Fibroblast of skin of abdomen (primary cell): ENCODE measurements at places on chromosomes 1 and 21.

- DNase-seq, result peak; percentile 41
Measured at GRCh38 chr1:202167708-202168415, 7.5 kb upstream of the PTPN7 start.

- DNase-seq, result no peak
Measured at GRCh38 chr1:33119532-33120217, 38.7 kb downstream of the AZIN2 start.

- no peak for DNase-seq
Measured at GRCh38 chr21:35106246-35106835, 57.2 kb upstream of the RUNX1 start.

DNA sequence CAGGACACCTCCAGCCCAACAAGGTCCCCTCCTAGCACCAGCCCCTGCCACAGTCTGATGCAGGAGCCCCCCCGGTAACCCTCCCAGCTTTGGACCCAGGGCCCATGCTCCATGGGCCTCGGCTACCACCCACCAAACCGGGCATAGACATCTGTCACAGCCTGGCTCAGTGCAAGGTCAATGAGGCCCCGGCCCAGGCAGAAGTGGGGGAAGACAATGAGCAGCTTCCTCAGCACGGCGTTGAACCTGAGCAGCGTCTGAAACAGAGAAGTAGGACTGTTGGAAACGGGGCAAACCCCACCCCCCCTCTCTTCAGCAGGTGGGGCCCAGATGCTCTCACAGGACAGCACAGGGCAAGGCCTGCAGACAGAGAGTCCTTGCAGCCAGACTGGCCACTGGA is 101.9 kb upstream of the GCLM start:
- DNase-seq, result no peak

- DNase-seq, result peak; percentile 13
Measured at GRCh38 chr1:102853136-102853535, 255.2 kb downstream of the COL11A1 start.

DNA sequence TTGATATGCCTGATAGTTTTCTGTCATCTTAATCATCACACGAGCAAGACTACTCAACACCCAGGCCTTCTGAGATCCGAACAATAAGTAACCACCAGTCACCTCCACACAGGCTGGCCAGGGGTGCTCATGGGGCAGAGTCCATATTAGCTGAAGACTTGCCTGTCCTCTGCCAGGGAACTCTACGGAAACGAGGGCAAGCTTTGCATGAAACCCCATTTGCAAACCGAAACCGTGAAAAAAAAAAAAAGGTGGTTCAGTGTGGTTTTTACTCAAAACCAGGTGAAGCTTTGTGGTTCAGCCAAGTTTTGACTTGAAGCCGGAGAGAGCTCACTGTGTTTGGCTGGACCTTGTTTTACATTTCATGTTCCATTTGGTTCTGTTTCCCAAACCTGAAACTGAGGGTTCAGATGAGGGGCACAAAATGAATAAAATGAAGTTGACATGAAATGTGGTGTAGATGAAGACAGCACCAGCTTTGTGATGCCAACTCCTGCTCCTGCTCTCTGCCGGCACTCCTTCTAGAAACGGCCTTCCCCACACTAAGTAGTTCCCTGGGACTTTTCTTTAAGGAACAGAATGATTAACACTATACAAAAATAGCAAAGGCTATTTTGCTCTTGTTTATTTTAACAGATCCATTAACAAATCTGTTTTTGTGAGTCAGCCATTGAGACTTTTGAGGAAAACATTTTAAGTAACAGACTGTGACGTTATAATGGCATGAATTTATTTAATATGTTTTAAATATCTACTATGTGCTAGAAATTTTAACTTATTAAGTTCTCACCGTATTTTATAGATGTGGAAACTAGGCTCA is 74.7 kb downstream of the RUNX1 start:
- DNase-seq, result no peak

GRCh38 chr1:221840511-221841243 is 98.8 kb upstream of the DUSP10 start:
- no peak for DNase-seq

GRCh38 chr1:36351227-36351977 is 28.0 kb upstream of the EVA1B start:
- peak; percentile 89 for DNase-seq

DNA sequence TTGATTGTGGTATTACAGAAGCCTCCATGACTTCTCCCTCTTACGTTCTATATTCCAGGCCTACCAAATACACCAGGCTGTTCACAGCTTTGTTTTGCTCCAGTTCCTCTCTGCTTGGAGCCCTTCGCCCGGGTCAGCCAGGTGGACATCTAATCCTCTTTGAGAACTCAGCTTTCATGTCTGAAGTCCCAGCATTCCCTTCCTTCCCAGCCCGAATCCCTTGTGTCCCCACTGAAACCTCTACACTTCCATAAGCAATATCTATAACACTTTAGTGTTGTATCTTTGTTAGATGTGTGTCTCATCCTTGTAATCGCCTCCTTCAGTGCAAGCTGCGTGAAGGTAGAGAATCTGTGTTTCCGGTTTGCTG is 1.9 kb downstream of the RNF11 start:
- no peak for DNase-seq

DNA sequence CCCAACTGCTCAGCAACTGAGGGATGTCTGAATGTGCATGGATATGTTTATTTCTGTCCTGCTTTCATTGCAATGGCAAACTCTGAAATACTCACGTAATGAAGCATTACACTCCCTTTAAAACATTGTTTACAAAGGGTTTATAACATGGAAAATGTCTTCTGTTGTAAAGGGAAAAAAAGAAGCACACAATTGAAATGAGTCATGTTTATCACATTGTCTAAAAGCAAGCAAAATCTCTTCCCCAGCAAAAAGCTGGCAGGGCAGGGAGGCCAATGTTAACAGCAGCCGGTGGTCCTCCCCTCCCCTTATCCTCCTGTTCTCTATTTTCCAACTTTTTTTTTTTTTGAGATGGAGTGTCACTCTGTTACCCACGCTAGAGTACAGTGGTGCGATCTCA is 3.9 kb upstream of the EFNA1 start:
- no peak for DNase-seq

DNA sequence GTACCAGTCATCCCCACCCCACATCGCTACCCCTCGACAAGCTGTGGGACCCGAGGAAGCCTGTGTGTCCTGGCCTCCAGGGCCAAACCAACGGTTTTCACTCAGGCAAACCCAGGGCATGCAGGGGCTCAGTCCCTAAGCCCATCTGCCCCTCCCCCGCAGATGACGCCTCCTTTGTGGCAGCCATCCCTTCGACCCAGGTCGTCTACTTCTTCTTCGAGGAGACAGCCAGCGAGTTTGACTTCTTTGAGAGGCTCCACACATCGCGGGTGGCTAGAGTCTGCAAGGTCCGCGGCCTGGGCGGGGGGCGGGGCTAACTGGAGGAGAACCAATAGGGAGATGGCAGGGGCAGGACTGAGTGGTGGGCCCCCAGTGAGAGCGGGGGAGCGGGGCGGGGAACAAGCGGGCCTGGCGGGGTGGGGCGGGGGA is 7.4 kb downstream of the SEMA4A start:
- peak; percentile 82 for DNase-seq

DNA sequence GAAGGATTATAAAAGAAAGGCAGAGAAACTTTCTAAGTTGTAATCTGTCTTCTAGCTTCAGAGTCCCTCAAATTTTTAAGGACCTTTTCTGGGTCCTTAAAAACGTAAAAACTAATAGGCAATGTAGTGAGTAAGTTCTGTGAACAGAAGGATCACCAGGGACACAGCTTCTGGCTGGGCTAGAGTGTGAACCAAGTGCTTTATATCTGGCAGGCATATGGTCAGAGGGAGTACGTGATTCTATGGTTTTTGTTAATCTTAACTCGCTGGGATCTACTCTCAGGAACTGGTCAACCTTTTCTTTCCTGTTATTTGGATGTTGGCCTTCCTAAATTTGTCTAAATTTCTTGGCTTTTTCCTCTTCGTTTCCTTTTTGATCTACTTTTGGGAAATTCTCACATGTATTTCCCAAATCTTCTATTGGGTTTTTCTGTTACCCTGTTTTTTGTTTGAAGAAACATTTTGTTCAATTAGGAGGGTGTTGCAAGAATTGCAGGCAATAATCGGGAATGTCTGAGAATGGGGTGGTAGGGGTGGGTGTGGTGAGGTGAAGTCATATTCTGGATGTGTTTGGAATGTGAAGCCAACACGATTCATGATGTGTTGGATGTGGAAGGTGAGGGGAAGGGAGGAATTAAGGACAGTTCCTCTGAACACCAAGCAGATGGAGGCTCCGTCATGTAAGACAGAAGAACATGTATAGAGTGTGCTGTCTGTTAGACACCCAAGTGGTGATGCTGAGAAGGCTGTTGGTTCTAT is 193.2 kb downstream of the FMN2 start:
- peak; percentile 35 for DNase-seq

DNA sequence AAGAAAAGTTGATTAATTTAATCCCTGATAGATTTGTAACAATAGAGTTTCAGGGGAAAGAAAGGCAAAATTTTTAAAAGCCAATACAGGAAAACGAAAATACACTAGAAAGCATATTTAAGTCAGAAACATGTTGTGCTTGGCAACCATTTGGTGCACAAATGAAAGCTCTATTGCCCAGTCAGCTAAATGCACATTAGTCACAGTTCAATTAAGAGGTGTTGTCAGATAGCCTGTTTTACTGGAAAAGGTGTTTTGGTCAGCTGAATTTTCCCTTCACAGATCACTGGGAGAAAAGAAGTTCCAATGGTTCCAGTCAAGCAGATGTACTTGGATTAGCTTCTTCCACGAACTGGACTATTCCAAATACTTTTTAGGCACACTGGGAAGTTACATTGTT is 25.4 kb downstream of the RGS4 start:
- no peak for DNase-seq

GRCh38 chr1:174005032-174005431 is 17.1 kb downstream of the RC3H1 start:
- peak; percentile 28 for DNase-seq

GRCh38 chr1:168454211-168454815 is 89.5 kb downstream of the XCL2 start:
- peak; percentile 93 for DNase-seq

- no peak for DNase-seq
Measured at GRCh38 chr1:22196641-22197040, 53.7 kb upstream of the WNT4 start.

GRCh38 chr21:33908760-33909159 is 6.8 kb downstream of the ATP5PO start:
- no peak for DNase-seq
